Stomach (tissue), 19 donors: ENCODE measurements at places on chromosomes 7 and 10. TPM values are rescaled to one million over a fixed set of nuclear protein-coding genes. Genes with fewer than 3 reads are reported as not detected.

The GPR15LG gene
- total RNA-seq = not detected

The LRGUK gene
- total RNA-seq = 3.5 TPM

The TEX47 gene
- total RNA-seq = not detected

The OPALIN gene
- total RNA-seq = not detected

The MYH16 gene
- not detected for total RNA-seq

The MEST gene
- 7.2 TPM for total RNA-seq

The TLX1 gene
- total RNA-seq = not detected

The ETV1 gene
- 1.4 TPM for total RNA-seq

The DMBT1 gene
- total RNA-seq = not detected

The C10orf105 gene
- not detected for total RNA-seq

The UCN3 gene
- not detected for total RNA-seq

The IFIT1 gene
- total RNA-seq = 2.3 TPM

GRCh38 chr10:23331567-23332301 is 12.9 kb downstream of the C10orf67 start:
- no peak for DNase-seq

DNA sequence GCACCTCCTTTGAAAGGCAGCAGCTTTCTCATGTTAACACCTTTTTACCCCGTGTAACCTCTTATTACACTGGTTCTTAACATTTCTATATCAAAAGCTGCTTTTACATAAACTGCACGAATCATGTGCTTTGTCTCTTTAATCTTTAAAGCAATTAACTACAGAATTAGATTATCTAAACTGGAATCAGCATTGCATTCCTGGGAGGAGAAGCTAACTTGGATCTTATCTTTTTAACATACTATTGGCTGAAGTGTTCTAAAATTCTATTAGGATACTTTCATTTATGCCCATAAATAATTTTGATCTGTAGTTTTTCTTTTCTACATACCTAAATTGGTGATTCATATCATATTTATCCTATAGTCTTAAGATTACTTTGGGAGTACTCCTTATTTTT is 428.4 kb upstream of the IGFBP3 start:
- DNase-seq = no peak

DNA sequence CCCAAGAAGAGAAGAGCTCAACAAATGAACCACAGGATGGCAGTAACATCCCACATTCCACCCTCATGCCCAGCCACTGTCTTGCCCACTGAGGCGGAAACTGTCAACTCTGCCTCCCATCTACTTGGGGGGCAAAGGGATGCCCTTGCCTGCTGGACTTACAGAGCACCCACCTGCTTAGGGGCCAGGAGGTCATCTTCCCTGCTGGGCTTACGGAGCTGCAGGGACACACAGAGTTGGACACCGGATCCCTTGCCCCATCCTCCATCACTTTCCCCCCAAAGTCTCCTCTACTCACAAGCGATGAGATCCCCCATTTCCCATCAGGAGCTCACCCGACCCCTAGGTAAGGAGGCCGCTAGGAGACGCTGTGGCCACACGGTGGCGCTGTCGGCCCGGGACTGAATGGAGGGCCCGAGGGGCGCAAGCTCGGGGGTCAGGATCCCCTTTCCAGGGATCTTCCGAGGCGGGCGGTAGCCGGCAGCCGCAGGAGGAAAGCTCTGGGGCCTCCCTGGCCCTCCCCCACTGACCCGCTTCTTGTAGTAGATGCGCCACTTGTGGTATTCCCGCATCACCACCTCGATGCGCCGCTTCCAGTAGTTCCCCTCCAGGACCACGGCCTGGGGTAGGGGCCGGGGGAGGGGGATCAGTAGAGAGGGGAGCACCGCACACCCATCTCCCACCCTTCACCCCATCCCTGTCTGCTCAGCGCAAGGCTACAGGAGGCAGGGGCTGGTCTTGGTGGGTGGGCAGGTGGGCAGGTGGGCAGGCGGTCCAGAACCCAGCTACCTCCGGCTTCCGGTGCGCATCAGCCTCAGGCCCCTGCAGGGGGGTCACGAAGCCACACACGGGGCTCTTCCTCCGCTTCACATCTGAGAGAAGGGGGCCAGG is 17.3 kb downstream of the MLXIPL start:
- DNase-seq = peak; percentile 59

- DNase-seq = peak; percentile 25
Observed at GRCh38 chr7:92904244-92905131, 68.1 kb upstream of the CDK6 start.

GRCh38 chr7:111900283-111900682 is 305.9 kb downstream of the DOCK4 start:
- no peak for DNase-seq

DNA sequence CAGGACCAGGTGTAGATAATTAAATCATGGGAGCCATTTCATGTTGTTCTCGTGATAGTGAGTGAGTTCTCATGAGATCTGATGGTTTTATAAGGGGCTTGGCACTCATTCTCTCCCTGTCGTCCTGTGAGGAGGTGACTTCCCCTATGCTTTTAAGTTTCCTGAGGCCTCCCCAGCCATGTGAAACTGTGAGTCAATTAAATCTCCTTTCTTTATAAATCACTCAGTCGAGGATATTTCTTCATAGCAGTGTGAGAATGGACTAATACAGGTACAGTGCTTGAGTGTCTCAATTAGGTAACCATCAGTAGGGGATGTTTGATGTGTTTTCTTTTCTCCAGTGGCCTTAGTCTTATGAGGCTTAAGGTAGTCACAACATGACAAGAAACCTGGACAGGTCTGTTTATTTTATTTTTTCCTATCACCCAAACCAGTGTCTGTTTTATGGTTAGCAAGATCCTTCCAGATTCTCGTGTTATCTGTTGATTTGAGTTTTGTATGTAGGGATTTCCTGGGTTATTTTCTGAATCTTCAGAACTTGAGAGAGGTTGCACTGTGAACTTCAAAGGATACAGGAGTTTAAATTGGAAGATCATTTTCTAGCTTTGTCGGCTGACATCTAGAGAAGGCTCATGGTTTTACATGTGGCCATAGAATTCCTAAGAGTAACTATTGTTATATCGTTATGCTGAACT is 32.1 kb downstream of the UMAD1 start:
- no peak for DNase-seq

GRCh38 chr7:101664436-101664835 is 35.3 kb upstream of the MYL10 start:
- DNase-seq = no peak

- DNase-seq = no peak
Observed at GRCh38 chr10:118463740-118464139, 121.6 kb upstream of the FAM204A start.

DNA sequence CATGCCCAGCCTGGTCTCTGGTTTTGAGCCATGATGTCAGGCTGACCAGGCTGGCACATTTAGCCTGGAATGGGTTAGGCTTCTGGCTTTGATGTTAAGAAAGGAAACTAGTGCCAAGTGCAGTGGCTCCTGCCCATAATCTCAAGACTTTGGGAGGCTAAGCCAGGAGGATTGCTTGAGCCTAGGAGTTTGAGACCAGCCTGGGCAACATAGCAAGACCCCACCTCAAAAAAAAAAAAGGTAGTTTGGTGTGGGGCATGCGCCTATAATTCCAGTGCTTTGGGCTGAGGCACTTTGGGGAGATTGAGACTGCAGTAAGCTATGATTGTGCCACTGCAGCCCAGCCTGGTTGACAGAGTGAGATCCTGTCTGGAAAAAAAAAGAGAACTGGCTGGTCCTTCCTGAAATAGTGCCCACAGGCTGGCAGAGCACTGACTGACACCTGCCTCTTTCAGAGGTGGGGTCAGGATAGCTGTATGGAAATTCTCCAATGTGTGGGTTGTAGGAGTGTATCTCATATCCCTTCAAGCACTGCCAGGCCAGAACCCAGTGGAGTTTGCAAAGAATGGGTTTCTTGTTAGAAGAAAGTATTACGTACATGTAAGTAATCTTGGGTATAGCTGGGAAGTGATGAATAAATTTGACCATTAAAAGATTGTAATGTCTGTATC is 61.3 kb downstream of the KAT6B start:
- no peak for DNase-seq

- DNase-seq = no peak
Observed at GRCh38 chr7:4837803-4838625, 23.8 kb downstream of the PAPOLB start.

DNA sequence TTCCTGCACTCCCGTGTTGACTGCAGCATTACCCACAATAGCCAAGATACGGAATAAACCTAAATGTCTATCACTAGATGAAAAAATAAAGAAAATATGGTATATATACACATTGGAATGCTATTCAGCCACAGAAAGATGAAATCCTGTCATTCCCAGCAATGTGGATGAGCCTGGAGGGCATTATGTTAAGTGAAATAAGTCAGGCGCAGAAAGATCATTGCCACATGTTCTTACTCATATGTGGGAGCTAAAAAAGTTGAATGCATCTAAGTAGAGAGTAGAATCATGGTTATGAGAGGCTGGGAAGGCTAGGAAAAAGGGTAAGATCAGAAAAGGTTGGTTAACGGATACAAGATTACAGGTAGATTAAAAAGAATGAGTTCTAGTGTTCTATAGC is 219.1 kb upstream of the MKI67 start:
- no peak for DNase-seq

GRCh38 chr10:101311185-101312066 is 42.5 kb upstream of the BTRC start:
- DNase-seq = peak; percentile 47

DNA sequence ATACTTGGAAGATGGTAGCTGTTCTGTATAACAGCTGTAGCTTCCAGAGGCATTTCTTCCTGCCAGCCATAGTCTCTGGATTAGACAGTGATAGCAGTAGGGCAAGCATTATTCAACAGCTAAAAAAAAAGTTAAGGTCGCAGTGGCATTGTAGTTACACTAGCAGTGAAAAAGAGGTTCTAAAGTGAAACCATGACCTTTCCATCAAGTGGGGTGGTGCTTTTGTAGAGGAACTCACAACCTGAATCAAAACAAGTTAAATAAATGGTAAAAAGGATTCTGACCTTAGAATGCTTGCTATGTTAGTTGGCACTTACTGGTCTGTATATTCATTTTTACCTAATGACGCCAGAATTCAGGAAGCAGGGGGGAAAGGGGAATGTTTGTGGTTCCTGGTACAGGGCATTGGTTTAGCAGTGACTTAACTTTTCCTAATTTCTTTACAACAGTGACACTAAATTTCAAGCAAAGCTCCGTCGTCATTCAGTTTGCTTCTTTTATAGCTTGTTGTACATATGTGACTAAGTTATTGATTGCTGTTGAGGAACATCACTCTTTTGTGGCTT is 55.0 kb downstream of the GBF1 start:
- no peak for DNase-seq

GRCh38 chr10:21724687-21725367 is 190.8 kb downstream of the MLLT10 start:
- peak; percentile 73 for DNase-seq

GRCh38 chr7:43533801-43534479 is 49.0 kb upstream of the STK17A start:
- DNase-seq = no peak

GRCh38 chr7:45140827-45141226 is 16.8 kb upstream of the RAMP3 start:
- DNase-seq = no peak

DNA sequence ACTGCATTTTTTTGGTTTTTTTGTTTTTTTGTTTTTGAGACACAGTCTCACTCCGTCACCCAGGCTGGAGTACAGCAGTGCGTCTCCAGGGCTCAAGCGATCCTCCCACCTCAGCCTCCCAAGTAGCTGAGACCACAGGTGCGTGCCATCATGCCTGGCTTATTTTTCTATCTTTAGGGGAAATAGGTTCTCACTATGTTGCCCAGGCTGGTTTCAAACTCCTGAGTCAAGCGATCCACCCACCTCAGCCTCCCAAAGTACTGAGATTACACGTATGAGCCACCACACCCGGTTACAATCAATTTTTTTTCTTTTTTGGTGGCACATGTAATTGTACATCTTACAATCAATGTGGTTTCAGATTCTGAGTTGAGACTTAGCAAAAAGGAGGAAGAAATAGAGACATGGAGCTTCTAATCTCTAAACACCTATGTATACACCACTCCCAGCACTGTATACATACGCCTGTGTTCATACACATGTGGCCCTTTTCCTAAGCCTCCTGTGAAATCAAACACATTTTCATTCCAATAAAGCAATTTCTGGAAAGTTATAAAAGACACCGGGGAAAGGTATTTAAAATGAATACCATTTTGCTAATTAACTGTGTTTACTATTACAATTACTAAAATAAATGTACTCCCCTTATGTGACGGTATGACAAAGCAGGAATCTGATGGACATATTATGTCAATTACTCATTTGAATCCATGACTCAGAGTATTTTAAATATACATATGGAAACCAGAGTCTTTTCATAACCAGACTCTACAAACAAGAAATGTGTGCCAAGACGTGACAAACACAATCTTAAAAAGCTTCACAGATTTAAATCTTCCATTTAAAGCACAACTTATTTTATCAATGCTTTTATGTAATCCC is 40.9 kb downstream of the SMURF1 start:
- no peak for DNase-seq

DNA sequence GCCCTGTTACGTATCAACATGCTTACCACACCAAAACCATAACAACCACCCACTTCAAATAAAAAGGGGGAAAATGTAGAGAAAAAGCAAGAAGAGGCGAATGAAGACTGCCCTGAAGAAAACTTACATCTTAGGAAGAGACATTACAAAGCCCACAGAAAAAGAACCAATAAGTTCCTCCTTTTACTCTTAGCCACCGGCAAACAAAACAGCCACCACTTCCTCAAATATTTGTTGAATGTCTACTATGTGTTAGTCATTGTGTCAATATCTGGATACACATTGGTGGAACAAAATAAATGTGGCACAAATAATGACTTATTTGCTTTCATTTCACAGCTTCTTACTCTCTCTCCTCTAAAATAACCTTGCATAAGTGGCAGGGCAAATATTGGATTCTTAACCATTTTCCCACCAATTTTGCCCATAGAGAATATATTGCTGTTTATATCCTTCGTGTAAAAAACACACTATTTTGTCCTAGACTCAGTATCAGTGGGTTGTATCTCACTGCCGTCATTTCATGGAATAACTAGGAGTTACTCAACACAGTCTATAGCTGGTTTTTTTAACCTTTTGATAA is 106.8 kb downstream of the ANK3 start:
- peak; percentile 77 for DNase-seq

- no peak for DNase-seq
Observed at GRCh38 chr10:63264617-63265221, 131.6 kb downstream of the NRBF2 start.

- no peak for DNase-seq
Observed at GRCh38 chr7:155724327-155725005, 80.0 kb downstream of the RBM33 start.

DNA sequence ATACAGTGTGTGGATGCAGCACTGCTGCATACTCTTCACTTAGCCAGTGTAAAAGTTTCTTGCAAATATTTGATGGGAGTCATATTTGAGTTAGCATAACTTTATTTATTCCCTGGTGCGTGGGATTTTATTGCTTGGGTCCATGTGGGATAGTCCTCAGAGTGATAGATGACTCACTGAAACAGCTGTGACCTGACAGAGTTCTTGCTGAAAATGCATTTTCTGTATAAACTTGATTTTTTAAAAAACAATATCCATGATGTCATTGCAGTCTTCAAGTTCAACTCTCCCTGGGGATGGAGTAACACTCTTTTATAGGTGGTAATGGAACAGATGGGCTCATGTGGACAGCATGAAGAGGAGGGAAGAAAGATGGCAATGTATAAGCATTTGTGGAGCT is 310.0 kb downstream of the PPP1R3A start:
- no peak for DNase-seq

- DNase-seq = peak; percentile 8
Observed at GRCh38 chr7:98621573-98622482, 4.7 kb downstream of the NPTX2 start.

GRCh38 chr10:14476641-14477407 is 146.1 kb upstream of the FRMD4A start:
- DNase-seq = no peak
